ENCODE measurements at places on chromosomes 12 and 14.

- no peak for DNase-seq
Observed at GRCh38 chr14:26528415-26529182, 69.2 kb downstream of the NOVA1 start.

DNA sequence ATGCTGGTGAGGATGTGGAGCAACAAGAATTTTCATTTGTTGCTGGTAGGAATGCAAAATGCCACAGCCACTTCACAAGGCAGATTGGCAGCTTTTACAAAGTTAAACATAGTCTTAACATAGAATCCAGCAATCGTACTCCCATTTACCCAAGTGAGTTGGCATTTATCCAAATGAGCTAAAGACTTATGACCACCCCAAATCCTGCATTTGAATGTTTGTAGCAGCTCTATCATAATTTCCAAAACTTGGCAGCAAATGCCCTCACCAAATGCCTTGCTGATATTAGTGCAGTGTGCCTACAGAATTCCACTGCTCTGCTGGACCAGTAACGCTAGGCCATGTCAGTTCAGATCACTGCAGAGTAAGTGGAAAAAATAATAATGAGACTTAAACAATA lies 120.7 kb upstream of the AMIGO2 start:
- DNase-seq, result no peak

DNA sequence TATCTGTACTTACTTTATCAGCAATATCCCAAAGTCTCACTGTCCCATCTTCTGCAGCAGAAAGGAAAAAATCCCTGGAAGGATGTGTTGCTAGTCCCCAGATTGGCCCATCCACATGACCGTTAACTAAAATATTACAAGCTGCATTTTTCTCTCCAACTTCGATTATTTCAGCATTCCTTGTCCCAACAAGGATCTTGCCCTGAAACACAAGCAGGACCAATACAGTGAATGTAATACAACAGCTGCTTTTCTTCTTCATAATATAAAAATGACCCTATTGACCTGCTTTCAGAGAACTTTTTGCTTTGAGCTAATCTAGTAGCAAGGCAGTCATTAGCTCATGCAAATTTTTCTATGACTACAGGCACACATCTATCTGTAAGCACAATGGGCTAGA lies 58.3 kb downstream of the ZC3H14 start:
- no peak for DNase-seq

DNA sequence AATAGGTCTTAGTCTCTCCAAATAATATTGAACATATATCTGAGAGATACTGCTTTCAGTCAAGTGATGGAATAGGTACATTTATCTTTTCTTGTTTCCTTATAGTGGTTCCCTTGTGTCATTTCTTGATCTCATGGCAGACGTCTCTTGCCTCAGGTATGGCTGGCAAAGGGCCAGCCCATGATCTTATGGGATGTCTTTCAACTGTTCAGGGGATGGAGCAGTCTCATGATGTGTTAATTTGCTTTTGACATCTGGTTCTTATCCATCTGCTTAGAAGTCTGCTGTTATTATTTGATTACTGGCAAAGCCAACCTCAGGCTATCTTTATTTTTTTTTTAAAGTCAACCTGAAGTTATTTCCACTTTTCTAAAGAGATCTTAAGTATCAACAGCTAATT lies 262.9 kb downstream of the TMEM117 start:
- no peak for DNase-seq

DNA sequence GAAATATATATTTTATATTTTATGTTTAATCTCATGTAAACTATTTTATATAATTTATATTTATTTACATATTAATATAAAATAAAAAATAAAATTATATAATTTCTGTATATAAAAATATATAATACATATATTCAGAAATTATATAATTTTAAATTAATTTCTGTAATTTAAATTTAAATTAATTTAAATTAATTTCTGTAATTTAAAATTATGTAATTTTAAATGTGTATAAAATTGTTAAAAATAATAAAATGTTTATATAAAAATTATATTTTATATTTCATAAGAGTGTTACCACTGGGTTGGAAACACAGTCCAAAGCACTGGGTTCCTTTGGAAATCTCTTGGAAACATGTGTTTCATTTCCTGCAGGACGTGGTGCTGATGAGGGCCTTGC lies 94.6 kb downstream of the DNAH10 start:
- DNase-seq, result no peak

DNA sequence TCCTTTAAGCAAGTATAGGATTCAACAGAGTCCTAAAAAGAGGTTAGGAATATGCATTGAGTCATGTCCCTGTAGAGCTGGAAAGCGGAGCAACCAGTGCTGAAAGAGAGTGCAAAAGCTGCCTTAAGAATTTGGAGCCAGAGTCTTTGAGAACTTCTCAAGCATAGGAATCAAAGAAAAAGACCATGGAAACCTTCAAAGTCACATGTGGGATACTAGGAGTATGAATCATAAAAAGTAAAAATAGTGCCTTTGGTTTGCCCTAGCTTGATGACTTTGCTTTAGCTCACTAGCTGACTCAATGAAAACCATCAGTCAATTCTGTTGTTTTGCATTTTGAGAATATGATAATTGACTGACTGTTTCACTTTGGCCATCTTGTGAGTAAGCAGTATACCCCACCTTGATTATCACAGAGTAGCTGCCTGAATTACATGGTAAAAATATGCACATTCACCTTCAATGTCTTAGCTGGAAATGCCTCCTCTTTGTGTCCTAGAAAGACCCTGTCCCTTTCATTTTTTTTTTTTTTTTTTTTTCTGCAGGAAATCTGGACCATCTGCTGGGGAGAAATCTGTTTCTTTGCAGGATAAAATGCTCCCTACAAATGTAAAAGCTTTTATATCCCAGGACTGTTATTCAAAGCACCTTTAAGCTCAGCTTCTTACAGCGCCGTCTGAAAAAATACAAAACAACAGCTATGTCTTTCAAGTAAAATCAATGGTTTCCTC lies 248.6 kb upstream of the KRR1 start:
- DNase-seq, result no peak

GRCh38 chr12:29754235-29755189 lies 29.2 kb downstream of the TMTC1 start:
- DNase-seq, result no peak

GRCh38 chr14:77424862-77425261 lies 1.5 kb upstream of the NOXRED1 start:
- DNase-seq, result no peak
